ENCODE measurements at places on chromosomes 5 and 9. TPM values are rescaled to one million over a fixed set of nuclear protein-coding genes. Genes with fewer than 3 reads are reported as not detected.
A peak's percentile ranks its signal among the peaks of the same experiment; 100 is the strongest.

SLC6A19 gene
- total RNA-seq, result not detected

TRIO gene
- 9.7 TPM for total RNA-seq

PCDHA3 gene
- total RNA-seq, result not detected

CNOT6 gene
- total RNA-seq, result 30.1 TPM

REEP2 gene
- total RNA-seq, result not detected

EGFL7 gene
- total RNA-seq, result not detected

GRCh38 chr5:148336704-148337435 lies 1.5 kb downstream of the SPINK9 start:
- DNase-seq, result no peak

- no peak for DNase-seq
Measured at GRCh38 chr9:12697719-12698118, 4.5 kb downstream of the TYRP1 start.

GRCh38 chr9:133148199-133149129 lies 15.2 kb downstream of the GBGT1 start:
- peak; percentile 74 for DNase-seq

DNA sequence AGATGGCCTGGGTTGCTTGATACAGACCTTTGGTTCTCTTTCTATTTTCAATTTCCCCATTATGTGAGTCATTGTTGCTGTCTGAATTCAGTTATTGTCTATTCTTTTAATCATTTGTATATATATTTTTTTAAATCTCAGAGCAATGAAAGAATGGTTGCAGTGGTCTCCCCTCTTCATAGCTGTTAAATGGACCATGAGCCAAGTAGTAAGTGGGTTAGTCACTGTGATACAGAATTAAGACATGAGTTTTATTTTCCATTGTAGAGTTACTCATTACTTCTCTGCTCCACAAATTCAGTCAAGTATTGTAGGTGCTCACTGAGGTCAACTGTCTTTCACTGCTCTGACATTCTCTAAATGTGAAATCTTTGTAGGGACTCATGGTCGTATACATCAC lies 174.6 kb upstream of the GRAMD2B start:
- DNase-seq, result no peak

DNA sequence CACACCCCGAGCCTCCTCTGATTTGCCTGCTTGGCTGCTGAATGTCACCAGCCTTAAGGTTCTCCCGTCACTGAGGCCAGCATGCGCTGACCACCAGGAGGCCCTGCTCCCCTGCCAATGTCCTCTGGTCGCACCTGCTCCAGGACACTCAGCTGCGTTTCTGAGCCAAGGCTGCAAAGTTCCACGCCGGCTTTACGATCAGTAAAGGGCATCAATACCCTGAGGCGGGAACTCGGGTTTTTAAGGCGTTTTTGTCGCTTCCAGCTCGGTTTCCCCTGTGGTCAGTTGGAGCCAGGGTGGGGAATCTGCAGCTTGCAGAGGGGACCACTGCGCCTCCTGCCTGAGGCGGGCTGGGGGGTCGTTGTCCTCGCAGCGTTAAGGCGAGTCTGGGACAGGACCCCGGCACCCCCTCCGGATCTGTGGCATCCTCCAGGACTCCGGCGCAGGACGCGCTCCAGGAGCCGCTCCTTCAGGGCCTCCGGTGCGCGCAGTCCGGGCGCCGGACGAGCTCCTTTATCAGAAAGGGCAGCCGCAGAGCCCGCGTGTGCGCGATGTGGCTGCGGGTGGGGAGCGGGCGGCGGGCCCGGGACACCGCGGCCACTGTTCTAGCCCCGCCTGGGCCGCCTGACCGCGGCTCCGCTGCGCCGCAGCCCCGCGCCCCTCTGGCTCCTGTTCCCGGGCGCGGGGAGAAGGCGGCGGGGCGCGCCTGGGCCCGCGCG lies 24.1 kb upstream of the FLT4 start:
- DNase-seq, result no peak

DNA sequence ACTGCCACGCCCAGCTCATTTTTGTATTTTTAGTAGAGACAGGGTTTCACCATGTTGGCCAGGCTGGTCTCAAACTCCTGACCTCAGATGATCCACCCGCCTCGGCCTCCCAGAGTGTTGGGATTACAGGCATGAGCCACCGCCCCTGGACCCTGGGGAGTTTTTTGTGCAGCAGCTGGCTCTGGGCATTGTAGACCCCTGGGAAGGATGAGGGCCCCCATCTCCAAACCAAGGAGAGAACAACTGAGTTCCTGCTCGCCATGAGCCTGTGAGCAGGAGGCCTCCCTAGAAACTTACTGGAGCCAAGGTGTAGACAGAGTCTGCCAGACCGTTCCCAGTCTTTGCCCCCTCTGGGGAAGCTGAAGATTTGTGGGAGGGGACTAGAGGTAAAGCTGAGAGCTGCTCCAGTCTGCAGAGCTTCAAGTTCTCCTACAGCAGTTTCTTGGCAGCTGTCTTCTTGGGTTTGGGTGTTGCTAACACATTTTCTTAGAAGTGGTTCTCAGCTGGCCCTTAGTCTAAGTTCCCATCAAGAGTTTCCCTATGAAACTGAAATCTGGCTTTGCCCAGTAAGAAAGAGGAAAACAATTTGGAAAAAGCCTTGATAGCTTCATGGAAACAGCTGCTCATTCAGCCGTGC lies 12.4 kb downstream of the NUDT2 start:
- no peak for DNase-seq

GRCh38 chr5:88824892-88825583 lies 57.9 kb downstream of the MEF2C start:
- no peak for DNase-seq

DNA sequence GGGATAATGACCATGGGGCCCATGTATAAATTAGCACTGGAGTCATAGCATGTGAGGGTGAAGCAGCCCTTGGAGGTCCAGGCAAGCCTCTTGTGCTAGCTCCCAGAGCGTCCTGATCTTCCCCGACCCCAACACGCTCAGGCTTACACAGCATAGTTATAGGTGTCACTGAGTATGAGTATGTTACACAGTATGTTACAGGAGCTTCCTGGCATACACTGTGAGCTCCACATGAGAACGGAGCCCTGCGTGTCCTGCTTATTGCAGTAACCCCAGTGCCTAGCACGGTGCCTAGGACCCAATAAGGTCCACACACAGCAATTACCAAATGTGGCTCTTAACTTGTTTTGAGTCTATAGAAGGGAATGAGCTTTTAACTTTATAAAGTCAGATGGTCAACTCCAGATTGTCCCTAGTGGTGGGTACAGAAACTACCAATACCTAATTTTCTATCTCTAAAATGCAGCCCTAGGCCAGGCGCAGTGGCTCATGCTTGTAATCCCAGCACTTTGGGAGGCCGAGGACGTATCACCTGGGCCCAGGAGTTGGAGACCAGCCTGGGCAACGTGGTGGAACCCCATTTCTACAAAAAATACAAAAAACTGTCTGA lies 64.1 kb downstream of the PLAC8L1 start:
- DNase-seq, result no peak

GRCh38 chr5:142461028-142461590 lies 136.3 kb upstream of the SPRY4 start:
- DNase-seq, result no peak

DNA sequence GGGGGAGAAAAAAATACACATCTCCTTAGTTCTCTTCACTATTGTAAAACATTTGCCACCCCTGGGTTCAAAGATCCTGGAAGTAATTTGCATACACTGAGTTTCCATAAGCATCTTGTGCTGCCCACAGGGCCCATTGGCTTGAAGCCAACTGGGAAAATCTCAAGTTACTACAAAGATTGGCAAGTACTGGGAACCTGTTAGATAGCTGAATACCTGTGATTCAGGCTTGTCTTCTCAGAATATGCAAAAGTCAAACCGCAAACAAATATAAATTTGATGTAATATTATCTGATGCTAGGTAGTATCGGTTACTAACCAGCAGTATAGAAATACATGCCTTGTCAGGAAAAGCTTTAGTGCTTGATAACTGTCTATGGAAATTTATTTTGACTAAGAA lies 156.9 kb upstream of the FST start:
- no peak for DNase-seq

DNA sequence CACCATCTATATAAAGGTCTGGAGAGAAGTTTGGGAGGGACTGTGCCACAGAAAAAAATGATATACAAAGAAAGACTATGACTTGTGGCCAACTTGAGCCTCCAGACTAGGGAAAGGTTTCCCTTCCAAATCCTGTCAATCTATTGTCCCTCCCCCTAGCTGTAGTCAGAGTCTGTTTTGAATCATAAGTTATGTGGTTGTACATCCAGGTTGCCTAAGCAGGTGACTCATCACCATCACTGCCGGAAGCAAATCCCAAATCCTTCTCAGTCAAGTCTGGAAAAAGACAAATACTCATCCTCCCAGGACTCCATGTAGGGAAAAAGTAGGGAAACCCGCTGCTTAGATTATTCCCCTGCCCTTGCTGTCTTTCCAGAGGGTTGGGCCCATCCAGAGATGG lies 235.7 kb downstream of the CDK5RAP2 start:
- no peak for DNase-seq

Measured in CD4-positive, alpha-beta memory T cell (primary cell).